HFFc6 (cell line): ENCODE measurements at places on chromosomes 12 and 14. TPM values are rescaled to one million over a fixed set of nuclear protein-coding genes. Genes with fewer than 3 reads are reported as not detected.

Gene CCDC175
- total RNA-seq = not detected in 2 replicates

Gene CRACR2A
- 0.10 to 0.13 TPM in 2 of 3 replicates, not detected in the other for total RNA-seq

Gene GNB3
- total RNA-seq = 4.3 to 7.8 TPM (median 5.6 TPM) in 3 replicates

Gene DHRS2
- total RNA-seq = 0.26 to 0.91 TPM (median 0.36 TPM) in 3 replicates

Gene SERPINA10
- total RNA-seq = not detected in 3 replicates

Gene TMEM119
- total RNA-seq = 19.9 and 22.8 TPM in 2 replicates

Gene PRH1
- total RNA-seq = 5.3 to 8.3 TPM (median 6.1 TPM) in 3 replicates

Gene BDKRB1
- total RNA-seq = 37.6 and 51.8 TPM in 2 replicates

Gene SLC39A5
- total RNA-seq = not detected in 3 replicates

Gene DUSP6
- 41.8 to 91.2 TPM (median 62.4 TPM) in 3 replicates for total RNA-seq

Gene HAL
- total RNA-seq = not detected in 3 replicates

Gene KRT71
- not detected in 3 replicates for total RNA-seq

Gene AVPR1A
- total RNA-seq = not detected in 3 replicates

Gene DEPDC4
- total RNA-seq = 1.0 to 1.5 TPM (median 1.4 TPM) in 3 replicates

Gene CHST11
- total RNA-seq = 2.0 and 3.9 TPM in 2 replicates

Gene NKX2-1
- not detected in 3 replicates for total RNA-seq

Gene SLC5A8
- total RNA-seq = not detected in 3 replicates

Gene SDR9C7
- total RNA-seq = not detected in 3 replicates

Gene GALNT9
- total RNA-seq = not detected in 3 replicates

Gene TGM1
- total RNA-seq = 1.2 to 1.8 TPM (median 1.4 TPM) in 3 replicates

Gene CCDC38
- not detected in 3 replicates for total RNA-seq

Gene RIMBP2
- total RNA-seq = not detected in 3 replicates

Gene DHH
- total RNA-seq = 0.07 TPM in 1 of 3 replicates, not detected in the others

Gene TBC1D30
- 0.18 to 0.54 TPM in 2 of 3 replicates, not detected in the other for total RNA-seq

Gene MDGA2
- total RNA-seq = not detected in 3 replicates

Gene PPFIBP1
- 89.3 to 104 TPM (median 95.8 TPM) in 3 replicates for total RNA-seq

Gene MAP1LC3B2
- total RNA-seq = 1.7 to 3.5 TPM (median 2.0 TPM) in 3 replicates

Gene ASB2
- not detected in 3 replicates for total RNA-seq

Gene CINP
- 56.3 to 62.3 TPM (median 59.2 TPM) in 3 replicates for total RNA-seq

Gene PPP1R1A
- not detected in 2 replicates for total RNA-seq

Gene AMN
- total RNA-seq = not detected in 3 replicates

Gene GALNT8
- total RNA-seq = not detected in 3 replicates

Gene CDKN3
- total RNA-seq = 31.4 to 90.6 TPM (median 52.9 TPM) in 3 replicates

Gene OR6C68
- total RNA-seq = not detected in 3 replicates

Gene IL26
- total RNA-seq = not detected in 3 replicates

Gene OVCH1
- total RNA-seq = not detected in 3 replicates

Gene SDS
- not detected in 3 replicates for total RNA-seq

Gene RIPK3
- not detected in 3 replicates for total RNA-seq

Gene TOMM20L
- total RNA-seq = not detected in 3 replicates

Gene CLEC7A
- total RNA-seq = not detected in 2 replicates

Gene HOXC11
- total RNA-seq = 0.18 to 2.2 TPM (median 0.21 TPM) in 3 replicates

Gene SPIC
- total RNA-seq = not detected in 2 replicates

Gene NR1H4
- not detected in 3 replicates for total RNA-seq

Gene L3HYPDH
- total RNA-seq = 20.8 to 21.5 TPM (median 21.3 TPM) in 3 replicates

Gene AKAP3
- 0.32 to 0.34 TPM (median 0.33 TPM) in 3 replicates for total RNA-seq

Gene AP4S1
- 6.7 to 8.3 TPM (median 7.7 TPM) in 3 replicates for total RNA-seq

Gene VRTN
- total RNA-seq = not detected in 3 replicates

Gene ESR2
- total RNA-seq = not detected in 3 replicates

Gene C12orf42
- not detected in 3 replicates for total RNA-seq
